ENCODE measurements at places on chromosomes 5 and 9.
A peak's percentile ranks its signal among the peaks of the same experiment; 100 is the strongest.

DNA sequence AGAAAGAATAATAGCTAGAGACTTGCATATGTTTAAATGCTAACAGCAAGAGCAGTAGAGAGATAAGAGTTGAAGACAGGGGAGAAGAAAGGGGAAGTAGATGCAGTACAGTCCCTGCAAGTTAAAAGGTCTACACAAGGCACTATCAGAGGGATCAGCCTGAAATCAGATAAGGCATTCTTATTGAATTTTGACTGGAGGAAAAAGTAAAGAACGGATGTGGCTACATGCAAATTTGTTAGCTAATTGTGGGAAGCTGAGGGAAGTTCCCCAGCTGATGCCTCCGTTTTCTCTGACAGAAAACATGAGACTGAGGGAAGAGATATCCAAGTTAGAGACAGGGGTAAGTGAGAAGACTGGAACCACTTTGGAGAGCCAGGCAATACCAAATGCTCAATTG is 12.9 kb upstream of the RHOBTB3 start:
- peak; percentile 30 for DNase-seq

GRCh38 chr5:80569086-80569960 is 757 bp downstream of the ANKRD34B start:
- DNase-seq = peak; percentile 13

GRCh38 chr5:125043781-125044391 is 297.4 kb upstream of the ZNF608 start:
- no peak for DNase-seq

GRCh38 chr9:97981846-97982682 is 1.1 kb upstream of the ANP32B start:
- DNase-seq = no peak

- DNase-seq = no peak
These were observed 201.1 kb downstream of the TENT4A start for GRCh38 chr5:6914347-6914746.

DNA sequence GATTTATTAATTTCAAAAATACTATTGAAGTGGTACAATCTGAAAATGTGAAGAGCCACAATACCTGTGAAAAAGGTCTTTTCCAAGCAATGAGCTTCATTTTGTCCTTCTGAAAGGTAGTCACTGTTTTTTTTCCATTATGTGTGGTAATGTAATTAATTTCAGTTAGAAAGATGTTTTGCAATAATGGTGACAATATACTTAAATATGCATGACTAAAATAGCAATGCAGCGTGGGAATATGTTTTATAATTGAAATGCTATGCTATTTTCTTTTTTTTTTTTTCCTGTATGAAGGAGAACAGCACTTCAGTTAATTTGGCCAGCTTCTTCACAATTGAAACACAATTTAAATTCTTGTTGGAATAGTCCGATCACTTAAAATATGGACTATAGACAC is 41.9 kb downstream of the NPR3 start:
- DNase-seq = no peak

DNA sequence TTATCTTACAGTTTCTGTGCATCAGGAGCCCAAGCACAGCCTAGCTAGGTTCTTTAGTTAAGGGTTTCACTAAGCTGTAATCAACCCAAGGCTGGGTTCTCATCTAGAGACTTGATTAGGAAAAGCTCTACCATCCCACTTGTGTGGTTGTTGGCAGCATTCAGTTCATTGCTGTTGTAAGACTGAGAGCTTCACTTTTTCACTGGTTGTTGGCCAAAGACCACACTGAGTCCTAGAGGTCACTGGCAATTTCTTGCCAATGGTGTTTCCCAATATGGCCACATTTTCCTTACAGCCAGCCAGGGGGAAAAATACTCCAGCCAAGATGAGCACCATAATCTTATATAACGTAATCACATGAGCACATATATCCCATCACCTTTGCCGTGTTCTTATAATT is 74.3 kb downstream of the SMIM15 start:
- no peak for DNase-seq

- DNase-seq = no peak
These were observed 25.0 kb upstream of the C5orf47 start for GRCh38 chr5:173963867-173964441.

GRCh38 chr5:38613490-38613889 is 57.0 kb upstream of the LIFR start:
- DNase-seq = no peak

GRCh38 chr5:92944903-92945604 is 636.0 kb downstream of the NR2F1-AS1 start:
- no peak for DNase-seq

GRCh38 chr5:160774666-160775315 is 77.2 kb downstream of the ATP10B start:
- DNase-seq = no peak

DNA sequence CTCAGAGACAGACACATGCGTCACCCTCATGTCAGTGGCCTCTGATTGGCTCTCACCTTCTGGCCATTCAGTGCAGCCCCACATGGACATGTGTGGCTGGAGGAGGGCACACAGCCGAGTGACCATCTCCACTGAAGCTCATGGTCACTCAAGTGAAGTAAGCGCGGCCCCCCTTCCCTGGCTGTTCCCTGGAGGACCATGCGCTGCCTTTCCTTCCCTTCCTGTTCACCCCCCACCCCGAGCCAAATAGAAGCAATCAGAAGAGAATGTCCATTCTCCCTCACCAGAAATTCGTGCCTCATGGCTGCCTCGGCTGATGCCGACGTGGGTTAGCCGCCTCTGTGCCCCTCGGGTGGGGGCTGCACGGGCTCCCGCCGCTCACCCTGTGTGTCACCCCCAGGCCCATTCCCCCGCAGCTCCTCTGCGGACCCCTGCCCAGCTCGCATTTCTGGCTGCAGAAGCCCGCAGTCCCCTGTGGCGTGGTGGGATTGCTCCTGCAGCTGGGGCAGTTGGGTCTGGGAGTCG is 12.5 kb upstream of the COL5A1 start:
- no peak for DNase-seq

DNA sequence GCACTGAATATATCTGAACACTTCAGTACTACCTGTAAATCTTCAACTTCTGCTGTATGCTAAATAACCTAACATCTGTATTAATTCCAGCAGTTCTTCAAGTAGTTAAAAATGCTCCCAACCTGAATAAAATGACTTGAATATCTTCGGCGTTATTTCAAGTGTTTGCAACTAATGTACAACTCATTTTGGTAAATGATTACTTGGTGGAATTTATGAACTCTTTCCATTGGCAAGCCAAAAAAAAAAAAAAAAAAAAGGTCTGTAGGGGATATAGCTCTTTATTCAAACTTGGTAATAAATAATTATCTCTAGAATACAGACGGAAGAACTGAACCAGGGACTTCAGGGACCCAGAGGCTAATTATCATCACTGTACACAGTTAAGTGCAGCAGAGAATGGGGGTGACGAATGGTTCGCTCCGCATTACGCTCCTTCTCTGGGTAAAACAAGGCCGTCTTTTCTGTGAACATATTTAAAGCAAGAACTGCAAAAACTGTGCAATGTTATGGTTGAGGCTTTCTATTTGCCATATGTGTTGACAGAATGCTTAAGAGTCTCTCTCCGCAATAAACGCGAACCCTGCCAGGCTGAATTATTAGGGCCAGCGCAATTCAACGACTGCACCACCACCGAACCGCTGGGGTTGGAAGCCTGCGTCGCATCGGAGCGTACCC is 1.9 kb upstream of the ERBIN start:
- DNase-seq = no peak

DNA sequence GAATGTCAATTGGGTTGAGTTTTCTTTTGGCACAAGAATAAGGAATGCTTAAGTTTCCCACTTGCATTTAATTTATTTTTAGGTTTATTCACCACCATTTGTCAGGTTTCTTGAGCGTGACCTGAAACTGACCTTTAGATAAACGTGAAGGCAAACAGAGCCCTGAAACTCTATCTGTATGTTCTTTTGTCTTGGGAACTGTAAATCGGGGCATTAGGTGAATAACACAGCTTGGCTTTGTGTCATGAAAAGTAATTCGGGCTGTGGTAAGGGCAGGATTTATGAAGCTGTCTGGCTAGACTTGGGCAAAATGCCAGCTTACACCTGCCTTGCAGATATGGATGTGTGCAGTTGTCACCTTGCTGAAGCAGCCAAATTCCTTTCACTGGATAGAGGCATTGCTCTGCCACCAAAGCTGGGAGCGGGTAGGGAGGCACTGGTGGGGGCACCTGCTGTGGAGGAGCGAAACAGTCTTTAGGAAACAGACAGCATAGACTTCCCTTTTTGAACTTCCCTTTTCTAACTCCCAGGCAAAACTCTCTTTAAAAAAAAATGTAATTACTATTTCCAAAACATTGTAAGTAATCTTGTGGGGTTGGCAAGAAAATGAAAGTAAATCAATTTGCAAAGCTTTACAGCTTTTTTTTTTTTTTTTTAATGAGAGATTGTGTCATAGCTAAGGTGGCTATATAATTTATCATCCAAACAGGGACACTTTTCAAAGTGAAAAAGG is 545.2 kb downstream of the CSNK1G3 start:
- DNase-seq = peak; percentile 58

GRCh38 chr5:138594305-138595058 is 19.3 kb upstream of the HSPA9 start:
- no peak for DNase-seq

GRCh38 chr5:102554728-102555127 is 55.9 kb upstream of the SLCO6A1 start:
- DNase-seq = no peak

DNA sequence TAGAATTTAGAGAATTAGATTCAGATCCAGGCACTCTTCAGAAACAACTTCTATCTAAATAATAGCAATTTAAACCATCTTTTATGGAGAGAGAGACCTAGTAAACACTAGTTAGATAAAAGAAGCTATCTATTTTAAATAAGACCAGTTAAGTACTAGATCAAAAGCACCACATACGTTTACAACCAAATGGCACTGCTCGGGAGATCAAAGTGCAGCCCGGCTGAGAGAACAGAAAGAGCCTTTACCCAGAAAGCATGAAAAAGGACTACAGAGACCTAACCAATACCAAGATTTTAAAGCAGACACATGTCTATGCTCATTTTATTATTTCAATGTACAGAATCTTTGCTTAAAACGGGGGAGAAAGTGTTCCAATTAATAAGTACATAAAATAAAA is 30.8 kb downstream of the LIX1 start:
- no peak for DNase-seq

DNA sequence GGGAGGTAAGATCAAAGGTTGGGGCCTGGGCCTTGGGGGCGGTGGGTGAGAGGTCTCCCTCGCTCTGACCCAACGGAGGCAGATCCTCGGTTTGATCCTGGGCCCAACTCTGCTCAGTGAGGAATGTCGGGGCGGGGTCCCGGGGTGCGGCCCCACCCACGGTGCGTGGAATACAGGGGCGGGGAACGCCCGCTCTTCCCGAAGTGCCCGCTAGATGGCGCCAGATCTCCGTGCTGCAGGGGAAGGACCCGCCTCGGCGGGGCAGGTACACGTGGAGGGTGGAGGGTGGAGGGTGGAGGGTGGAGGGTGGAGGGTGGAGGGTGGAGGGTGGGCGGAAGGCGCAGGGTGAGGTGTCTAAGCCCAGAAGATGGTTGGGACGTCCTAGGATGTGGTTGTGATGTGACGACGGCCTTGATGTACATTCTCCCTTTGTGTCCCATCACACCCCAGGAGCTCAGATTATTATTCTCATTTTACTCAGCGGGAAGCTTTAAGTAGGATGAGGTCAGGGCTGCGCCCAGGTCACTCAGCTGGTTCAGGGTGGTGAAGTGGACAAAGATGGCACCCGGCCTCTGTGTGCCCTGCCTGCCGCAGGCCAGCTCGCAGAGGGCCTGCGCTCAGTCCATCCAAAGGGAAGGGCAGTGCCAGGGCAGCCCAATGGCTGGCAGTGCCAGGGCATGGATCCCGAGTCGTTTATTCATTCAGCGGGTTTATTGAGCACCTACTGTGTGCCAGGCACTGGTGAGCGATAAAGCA is 9.4 kb upstream of the RPS14 start:
- DNase-seq = peak; percentile 78

DNA sequence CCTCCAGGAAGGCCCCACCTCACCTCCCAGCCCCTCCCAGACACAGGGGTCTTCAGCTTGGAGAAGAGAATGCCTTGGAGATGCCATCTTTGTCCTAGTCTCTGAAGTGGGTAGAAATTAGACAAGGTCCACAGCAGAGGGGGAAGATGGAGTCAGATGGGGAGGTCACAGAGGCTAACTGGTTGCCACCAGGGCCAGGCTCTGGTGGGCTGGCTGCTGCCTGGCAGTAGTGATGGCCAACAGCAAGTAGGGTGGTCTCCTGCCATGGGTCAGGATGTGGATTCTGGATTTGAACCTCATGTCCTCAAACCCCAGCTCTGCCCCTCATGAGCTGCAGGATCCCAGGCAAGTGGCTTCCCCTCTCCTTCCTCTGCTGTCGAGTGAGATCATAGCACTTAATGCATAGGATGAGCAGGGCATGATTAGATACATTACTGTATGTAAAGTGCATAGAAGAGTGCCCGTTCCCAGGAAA is 38.7 kb upstream of the NEK6 start:
- no peak for DNase-seq

DNA sequence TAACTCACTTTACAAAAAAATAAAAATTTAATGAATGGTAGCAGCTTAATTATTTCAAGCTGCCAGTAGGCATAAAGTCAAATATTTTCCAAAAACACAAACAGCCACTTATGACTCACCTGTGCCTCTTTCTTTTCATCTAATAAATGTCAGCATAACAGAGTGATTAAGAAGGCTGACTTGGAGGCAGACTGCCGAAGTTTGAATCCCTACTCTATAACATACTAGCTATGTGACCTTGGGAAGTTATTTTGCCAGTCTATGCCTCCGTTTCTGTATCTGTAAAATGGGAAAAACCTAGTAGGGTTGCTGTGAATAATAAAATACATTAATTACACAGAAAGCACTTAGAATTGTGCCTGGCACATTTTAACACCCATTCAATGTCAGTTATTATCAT is 33.8 kb downstream of the FANCC start:
- no peak for DNase-seq

- peak; percentile 88 for DNase-seq
These were observed 39.2 kb upstream of the NEK6 start for GRCh38 chr9:124218438-124218982.

DNA sequence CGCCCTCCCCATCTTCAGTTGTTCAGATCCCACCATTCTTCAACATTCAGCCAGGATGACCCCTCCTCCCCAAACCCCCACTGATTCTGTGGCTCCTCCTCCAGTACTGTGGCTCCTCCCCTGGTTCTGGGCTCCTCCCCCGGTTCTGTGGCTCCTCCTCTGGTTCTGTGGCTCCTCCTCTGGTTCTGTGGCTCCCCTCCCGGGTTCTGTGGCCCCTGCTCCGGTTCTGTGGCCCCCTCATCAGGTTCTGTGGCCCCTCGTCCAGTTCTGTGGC is 32.8 kb downstream of the C5orf15 start:
- peak; percentile 36 for DNase-seq

- no peak for DNase-seq
These were observed 81.5 kb upstream of the CHD1 start for GRCh38 chr5:99010294-99010693.

All from GM06990 (cell line).